IPS-NIHi11 (cell line): ENCODE measurements at places on chromosomes 13 and 19.

GRCh38 chr19:55161571-55162322, 4.2 kb upstream of the TNNI3 start:
- DNase-seq = no peak

GRCh38 chr13:44429311-44429710, 55.7 kb downstream of the SERP2 start:
- DNase-seq = no peak

DNA sequence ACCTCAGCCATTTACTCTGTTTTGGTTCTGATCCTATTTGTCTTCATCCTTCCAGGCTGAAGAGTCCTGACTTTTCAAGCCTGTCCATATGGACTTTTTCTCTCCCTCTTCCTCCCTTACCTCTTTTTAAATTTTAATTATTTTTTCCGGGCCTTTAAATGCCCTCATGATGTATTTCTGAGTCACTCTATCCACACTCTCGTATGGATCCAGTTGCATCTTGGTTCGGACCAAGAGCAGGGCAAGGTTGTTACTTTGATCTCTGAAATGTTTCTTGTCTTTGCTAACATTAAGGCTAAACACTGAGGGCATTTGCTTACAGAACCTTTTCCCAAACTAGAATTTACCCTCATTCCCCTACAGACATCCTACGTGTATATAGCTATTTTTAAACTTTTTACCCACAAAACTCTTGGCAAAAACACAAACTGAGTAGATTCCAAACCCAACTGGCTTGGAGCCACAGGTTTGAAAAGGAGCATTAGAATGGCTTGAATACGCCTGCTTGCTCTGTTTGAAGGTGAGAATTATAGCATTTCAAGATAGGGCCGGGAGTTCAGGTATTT, 47.4 kb upstream of the SERPINE3 start:
- no peak for DNase-seq

DNA sequence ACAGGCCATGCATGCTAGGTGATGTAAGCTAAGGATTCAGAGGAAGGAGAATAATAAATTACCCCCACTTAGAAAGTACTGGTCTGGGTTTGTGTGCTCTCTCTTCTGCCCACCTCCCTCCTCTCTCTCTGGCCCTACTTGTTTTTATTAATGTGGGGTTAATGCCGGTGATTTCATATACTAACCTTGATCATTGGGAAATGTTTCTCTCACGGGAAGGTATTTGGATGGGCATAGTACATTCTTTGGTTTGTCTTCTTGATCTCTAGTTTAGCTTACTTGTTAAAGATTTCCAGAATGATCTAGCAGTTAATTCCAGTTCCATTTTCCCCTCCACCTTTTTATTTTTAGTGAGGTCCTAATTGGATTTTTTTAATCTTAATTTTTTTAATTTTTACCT, 24.6 kb downstream of the ARHGAP35 start:
- no peak for DNase-seq

GRCh38 chr19:37009871-37010270, 68.4 kb upstream of the ZNF420 start:
- no peak for DNase-seq

DNA sequence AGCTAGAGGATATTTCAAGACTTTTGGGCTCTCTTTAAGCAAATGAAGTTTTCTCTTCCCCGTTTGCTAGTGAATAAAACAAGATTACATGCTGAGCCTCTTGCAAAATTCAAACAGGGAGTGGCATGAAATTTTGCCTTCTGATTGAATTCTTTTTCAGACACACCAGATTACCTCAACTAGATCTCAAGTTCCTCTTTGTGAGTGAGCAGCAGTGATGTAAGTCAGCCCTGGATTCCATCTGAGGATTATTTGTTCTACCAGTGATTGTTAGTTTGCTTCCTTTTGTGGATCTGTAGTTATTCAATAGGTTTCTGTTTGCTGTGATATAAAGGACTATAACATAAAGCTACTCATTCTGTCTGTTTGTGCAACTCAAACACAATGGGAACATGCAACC, 407.7 kb downstream of the LMO7 start:
- DNase-seq = no peak

DNA sequence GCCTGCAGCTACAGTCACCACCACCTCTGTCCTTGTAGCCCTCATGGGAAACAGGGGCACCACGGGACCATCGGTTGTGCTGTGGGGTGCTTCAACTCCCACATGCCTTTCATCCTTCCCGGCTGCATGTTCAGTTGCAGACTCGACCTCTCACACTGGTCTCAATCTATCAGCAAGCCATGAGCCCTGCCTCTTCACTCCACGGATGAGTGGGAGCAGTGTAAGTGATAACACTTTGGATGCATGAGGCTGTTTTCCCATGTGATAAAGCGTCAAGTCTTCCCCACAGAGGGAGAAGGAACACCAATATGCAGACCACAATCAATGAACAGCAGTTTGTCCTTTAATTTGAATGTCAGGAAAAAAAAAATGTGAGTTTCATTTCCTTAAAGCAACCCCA, 12.2 kb downstream of the SERP2 start:
- no peak for DNase-seq

DNA sequence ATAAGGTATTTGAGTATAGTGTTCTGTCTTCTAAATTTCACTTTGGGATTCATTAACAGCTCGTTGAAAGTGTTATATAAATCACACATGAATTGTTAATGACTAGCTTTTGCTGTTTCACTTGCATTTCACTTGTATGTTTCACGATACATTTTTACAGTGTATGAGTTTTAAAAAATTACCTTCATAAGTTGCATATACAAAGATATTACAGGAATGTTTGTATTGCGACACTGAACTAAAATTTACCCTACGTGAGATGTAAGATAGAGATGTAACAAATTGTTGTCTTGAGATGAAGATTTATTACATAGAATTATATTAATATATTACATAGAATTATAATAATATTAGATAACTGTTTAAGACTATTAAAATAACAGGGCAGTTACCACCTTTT, 1.5 kb downstream of the CDC16 start:
- DNase-seq = no peak

DNA sequence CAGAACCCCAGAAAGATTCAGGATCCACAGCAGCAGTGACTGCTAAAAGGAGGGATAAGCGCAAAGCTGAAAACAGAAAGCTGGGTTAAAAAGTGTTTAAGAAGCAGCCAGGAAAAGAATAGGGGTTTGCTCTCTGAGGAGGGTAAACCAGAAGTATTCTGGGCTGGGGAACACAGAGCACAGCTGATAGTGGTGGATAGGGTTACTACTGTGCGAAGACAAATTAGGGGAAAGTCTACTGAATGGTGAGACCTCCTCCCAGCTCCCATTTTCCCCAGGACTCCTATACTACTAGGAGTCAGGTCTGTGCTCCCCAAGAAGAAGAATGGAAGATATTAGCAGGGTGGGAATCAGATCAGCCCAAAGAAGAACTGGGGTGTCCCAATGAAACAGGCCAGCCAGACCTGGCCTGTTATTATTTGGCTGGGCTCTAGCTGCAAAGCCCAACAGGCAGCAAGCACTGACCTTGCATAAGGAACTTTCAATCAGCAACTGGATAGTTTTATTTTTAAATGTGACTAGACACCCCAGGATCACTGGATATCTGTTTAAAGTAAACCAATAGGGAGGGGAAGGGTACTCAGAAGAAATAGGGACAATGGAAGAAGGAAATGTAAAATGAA, 43.5 kb upstream of the SERTM1 start:
- DNase-seq = peak; percentile 25

- DNase-seq = no peak
Observed at GRCh38 chr13:106475852-106476251, 59.6 kb downstream of the EFNB2 start.

DNA sequence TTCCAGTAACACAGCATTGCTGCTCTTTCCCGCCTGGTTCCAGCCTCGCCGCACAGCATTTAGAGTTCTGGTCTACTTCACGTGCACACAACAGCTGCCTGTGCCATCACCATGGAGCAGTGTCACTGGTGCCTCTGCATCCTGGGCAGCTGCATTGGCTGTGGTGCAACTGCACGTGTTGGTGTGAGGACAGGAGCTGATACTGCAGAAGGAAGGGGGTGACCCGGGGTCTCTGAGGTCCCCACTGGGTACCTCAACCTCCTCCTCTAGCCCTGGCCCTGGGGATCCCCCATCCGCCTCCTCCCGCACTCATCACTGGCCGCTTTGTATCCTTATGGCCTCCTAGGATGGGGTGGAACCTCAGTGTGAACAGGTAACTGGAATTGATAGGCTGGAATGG, 112.5 kb downstream of the SOX1 start:
- DNase-seq = no peak

DNA sequence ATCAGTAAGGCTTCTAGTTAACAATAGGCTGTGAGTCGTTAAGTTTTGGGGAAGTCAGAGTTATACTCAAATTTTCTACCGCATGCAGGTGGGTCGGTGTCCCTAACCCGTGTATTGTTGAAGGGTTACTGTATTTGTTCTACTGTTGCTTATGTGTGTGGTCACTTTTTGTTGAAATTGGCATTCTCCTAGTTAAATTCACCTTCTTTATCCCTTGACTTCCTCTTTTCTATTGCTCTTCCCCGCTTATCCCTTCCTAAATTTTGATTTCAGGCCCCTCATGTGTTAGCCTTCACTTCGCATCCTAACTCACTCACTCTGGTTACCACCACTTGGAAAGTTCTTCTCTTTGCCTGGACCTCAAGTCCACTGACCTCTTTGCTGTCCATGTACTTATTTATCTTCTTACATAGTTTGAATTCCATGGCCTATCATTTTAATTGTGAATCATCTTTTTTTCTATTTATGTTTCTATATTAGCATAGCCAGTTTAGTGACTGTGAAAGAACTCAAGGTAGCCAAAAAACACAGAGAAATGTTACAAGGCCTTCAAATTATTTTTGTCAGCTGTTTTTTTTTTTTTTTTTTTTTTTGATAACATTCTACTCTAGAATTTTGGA, 52.9 kb downstream of the NDFIP2 start:
- DNase-seq = no peak

DNA sequence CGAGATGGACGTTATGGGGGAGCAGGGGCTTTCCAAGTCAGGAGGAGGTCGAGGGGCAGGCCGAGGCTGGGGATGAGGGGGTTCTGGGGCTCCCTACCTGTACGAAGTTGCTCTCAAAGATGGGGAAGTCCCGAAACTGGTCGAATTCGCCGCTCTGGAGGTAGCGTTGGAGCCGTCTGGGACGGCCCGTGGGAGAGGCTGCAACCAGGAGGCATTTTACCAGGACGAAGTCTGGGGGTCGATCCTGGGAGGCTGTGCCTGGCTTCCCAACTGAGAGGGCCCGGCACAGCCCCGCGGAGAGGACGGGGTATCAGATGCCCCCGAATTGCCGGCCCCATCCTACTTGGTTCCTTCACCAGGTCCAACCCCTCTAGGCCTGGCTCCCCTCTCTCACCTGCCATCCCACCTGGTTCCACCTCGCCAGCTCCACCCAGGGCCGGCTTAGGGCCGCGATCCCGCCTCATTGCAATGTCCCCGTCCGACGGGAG, 527 bp upstream of the EMC10 start:
- no peak for DNase-seq

GRCh38 chr13:106416645-106417044, 118.8 kb downstream of the EFNB2 start:
- DNase-seq = no peak

- DNase-seq = no peak
Observed at GRCh38 chr13:111449041-111449440, 128.6 kb downstream of the TEX29 start.

DNA sequence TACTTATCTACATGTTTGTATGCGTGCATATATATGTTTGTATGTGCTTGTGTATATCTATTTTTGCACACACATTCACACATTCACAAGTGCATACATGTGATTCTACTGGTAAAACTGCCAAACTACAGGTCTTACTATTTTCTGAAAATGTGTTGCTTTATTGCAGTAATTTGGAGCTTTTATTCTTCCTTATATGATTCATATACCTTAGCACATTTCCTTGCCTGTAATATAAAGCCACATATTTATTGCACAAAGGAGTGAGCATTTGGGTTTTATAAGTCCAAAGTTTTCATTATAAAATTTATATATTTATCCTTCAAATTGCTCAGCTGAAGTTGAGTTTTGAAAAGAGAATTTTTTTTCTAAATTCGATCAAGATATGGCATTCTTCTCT, 1120.4 kb upstream of the PCDH9 start:
- no peak for DNase-seq

DNA sequence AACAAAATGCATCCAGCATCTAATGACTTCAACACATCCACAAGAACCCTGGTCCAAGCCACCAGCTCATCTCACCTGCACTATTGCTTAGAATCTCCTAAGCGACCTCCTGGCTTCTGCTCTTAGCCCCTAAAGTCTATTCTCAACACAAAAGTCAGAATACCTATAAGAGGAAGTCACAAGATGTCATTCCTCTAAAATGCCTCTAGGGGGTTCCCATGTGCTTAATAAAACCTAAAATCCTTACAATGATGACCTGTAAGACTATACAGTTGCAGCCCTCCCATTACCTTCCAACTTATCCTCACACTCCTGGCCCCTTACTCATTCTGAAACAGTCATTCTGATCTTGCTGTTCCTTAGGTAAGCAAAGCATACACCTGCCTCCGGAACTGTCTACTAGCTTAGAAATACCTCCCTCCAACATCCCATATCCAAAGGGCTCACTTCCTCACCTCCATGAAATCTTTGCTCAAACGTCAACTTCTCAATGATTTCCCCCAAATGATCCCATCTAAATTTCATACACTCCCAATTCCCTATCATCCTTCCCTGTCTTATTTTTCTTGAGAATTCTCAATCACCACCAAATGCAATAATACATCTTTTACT, 10.0 kb downstream of the ATP7B start:
- DNase-seq = peak; percentile 56

- DNase-seq = peak; percentile 40
Observed at GRCh38 chr13:69092615-69093322, 1014.9 kb upstream of the ATXN8OS start.

DNA sequence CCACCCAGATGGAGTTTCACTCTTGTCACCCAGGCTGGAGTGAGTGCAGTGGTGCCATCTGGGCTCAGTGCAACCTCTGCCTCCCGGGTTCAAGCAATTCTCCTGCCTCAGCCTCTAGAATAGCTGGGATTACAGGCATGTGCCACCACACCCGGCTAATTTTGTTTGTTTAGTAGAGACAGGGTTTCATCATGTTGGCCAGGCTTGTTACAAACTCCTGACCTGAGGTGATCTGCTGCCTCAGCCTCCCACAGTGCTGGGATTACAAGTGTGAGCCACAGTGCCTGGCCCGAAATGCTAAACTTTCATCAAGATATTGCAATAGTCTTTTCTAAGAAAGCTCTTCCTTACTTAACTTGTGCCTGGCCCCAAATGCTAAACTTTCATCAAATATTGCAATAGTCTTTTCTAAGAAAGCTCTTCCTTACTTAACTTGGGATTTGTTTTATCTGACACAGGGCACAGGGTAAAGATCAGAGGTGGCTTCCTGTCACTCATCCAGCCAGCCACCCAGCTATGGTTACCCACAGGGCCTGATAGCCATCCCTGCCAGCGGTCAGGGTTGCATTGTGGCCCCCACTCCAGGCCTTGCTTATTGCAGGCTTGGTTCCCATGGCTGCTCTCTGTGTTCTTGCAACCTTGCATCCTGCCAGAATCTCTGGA, 352.3 kb upstream of the TMTC4 start:
- no peak for DNase-seq
